ENCODE measurements at places on chromosomes 6 and 20.

- DNase-seq, result no peak
These were observed 76.1 kb upstream of the ATXN1 start for GRCh38 chr6:16837217-16837972.

- no peak for DNase-seq
These were observed 2.8 kb downstream of the PREX1 start for GRCh38 chr20:48824830-48825565.

DNA sequence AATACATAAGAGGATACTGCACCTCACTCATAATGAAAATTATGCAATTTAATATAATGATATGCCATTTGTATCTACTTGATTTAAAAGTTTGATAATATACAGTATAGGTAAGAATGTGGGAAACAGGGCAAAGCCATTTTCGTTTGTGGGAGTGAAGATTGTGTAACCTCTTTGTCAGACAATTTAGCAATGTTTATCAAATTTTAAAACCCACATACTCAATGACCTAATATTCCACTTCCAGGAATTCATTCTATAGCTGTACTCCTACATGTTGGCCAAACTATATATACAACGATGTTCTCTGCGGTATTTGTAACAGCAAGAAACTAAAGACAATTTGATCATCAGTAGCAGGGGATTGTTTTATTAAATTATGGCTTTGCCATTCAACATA is 17.8 kb upstream of the FKBP5 start:
- DNase-seq, result no peak

GRCh38 chr6:135257631-135258405 is 76.7 kb downstream of the MYB start:
- DNase-seq, result no peak

- DNase-seq, result no peak
These were observed at the start of gene GDAP1L1 for GRCh38 chr20:44247131-44247571. GDAP1L1 (plus strand) TSS chr20:44247308; CDS start chr20:44247335, 27 bp downstream.

GRCh38 chr20:44336086-44336485 is 757 bp upstream of the R3HDML start:
- no peak for DNase-seq

DNA sequence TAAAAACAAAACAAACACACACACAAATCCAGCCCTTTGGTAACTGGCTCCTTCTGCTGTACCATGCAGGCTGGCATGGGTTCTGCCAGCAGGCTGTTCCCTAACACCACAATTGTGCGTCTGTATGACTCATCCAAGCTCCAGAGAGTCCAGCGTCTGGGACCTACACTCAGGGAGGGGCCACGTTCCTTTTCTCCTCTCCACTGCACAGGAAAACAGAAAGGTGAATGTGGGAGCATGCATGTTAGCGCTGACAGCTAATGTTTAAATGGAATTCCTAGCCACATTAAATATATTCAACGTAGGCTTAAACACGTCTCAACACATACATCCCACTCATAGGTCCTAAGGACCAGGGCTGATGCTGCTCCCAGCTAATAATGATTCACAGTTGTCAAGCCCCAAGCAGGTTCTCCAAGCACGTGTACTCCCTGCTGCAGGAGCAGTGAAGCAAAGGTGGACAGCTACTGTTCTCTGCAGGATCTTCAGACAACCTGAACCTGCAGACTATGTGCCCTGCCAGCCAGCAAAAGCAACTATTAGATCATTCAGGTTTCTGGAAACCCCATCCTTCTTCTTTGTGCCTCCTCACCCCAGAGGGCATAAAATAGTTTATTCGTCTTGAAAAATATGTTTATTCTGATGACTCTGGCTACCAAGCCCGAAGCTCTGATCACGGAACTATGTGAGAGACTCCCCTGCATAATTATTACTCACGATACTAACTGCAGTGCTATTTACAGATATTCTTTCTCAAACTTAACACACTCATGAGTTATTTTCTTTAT is 20.9 kb downstream of the MAP1LC3A start:
- DNase-seq, result no peak

- DNase-seq, result no peak
These were observed 28.5 kb downstream of the SMOC2 start for GRCh38 chr6:168469521-168469920.

DNA sequence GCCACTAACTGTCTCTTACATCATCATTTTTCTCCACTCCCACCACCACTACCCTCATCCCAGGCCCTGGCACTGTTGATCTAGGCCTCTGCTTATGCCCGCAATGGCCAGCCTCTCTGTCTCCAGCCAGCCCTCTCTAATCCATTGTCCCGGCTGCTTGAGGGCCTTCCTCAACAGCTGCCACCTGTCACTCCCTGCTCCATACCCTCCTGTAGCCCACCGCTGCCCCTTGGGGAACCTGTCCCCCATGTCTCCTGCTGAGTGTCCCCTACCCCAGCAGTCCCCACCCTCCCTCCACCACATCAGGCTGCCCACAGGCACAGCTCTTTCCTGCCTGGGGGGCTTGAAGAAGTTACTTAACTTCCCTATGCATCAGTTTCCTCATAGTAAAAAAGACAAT is 13.4 kb downstream of the TEAD3 start:
- no peak for DNase-seq

DNA sequence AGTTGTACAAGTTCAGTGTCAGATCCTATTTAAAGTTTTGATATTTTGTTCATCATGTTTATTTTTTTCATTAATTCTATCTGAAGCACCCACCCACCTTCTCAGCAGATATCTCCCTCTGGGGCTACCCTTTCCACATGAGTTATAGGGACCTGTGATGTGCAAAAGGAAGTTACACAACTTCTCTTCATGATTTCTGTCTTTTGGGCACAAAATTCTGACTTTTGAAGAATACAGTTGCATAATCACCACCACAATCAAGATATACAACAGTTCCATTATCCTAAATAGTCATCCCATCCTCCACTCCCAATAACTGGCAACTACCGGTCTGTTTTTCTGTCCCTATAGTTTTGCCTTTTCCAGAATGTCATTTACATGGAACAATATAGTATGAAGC is 13.8 kb upstream of the FUCA2 start:
- no peak for DNase-seq

Data from DMS 273 treated with DMSO at 0.1 percent for 48 hours (cell line).